ENCODE measurements at places on chromosomes 13 and 19.

GRCh38 chr19:28386066-28386465 lies 826.9 kb downstream of the UQCRFS1 start:
- no peak for DNase-seq

- no peak for DNase-seq
These were observed 221.5 kb upstream of the TSHZ3 start for GRCh38 chr19:31570718-31571117.

DNA sequence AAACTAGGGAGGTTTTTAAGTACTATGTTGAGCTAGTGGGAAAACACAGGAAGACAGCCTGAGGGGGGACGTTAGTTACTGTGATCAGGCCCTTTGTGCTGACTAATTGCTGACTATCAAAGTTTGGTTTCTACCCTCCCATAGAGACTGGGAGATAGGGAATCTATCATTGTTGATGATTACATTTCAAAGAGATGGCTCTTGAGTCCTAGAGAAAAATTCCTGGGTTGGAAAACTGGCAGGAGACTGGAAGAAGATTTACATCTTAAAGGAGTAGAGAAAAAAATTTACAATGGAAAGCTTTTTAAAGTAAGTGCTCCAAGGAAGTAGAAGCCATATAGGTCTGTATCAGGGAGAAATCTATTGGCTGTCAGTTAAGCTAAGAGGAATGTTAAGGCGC lies 522.0 kb upstream of the KLHL1 start:
- no peak for DNase-seq

- no peak for DNase-seq
These were observed 11.5 kb downstream of the PODNL1 start for GRCh38 chr19:13926715-13927114.

DNA sequence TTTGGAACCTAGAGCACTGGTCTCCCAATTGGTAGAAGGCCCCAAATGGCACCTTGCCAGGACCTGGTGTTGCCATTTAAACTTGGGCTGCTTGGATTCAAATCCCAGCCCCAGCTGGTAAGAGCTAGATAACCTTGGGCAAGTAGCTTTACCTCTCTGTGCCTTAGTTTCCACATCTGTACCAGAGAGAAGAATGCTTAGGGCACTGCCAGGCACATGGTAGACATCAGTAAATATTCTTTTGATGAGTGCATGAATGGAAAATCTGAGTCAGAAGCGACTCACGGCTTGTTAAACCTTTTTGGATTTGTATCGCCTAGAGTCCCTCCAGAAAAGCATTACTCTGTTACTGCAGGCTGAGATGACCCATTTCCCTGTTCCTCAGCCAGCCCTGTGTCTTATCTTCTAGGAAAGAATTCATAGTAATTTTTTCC lies 90.9 kb downstream of the SIPA1L3 start:
- no peak for DNase-seq

DNA sequence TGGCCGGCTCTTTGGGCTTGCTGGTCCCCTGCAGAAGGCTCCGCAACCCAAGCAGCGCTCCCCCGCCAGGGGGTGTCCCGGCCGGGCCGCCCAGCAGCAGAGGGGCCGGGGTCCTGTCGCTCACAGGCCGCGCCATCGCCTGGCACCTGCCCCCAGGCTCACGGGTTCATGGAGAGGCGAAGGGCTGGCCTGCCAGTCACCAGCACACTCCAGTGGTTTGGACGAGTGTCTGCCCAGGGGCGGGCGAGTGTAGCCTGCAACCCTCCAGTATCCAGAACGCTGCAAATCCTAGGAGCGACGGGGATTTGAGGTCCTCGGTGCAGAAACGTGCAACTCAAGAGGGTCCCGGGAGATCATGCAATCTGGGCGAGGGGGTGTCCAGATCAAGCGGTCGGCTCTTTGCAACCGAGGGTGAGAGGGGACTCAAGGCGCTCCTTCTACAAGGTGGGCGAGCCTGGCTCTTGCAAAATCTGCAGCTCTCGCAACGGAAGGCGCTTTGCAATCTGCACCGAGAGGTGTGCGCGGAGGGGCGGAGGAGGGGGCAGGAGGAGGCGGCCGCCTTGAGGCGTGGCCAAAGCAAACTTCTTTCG lies at the start of gene DBP:
Gene DBP (minus strand): TSS at position 521 of the 590 bp plus-strand sequence. CDS start 385 bp downstream, at position 136.
- DNase-seq: no peak

Data from cardiac muscle cell (in vitro differentiated cells and primary cell).